ENCODE measurements at places on chromosomes 1 and 21.

DNA sequence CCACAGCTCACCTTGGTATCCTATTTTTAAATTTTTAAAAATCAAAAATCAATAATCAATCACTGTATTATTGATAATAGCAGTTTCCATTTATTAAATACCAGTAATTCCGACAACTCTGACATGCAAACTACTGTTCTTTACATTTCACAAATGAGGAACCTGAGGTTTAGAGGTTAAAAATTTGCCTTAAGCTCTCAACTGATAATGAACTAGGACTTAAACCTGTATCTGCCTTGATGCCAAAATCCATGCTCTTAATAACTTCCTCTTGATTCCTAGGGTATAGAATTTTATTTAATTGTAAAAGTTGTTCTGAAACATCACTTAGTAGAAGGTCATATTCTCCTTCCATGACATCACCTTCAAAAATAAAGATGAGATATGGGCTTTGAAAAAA lies 5.6 kb downstream of the ARHGAP29 start:
- no peak for DNase-seq

GRCh38 chr1:9350013-9350908 lies 57.6 kb downstream of the SPSB1 start:
- DNase-seq, result no peak

DNA sequence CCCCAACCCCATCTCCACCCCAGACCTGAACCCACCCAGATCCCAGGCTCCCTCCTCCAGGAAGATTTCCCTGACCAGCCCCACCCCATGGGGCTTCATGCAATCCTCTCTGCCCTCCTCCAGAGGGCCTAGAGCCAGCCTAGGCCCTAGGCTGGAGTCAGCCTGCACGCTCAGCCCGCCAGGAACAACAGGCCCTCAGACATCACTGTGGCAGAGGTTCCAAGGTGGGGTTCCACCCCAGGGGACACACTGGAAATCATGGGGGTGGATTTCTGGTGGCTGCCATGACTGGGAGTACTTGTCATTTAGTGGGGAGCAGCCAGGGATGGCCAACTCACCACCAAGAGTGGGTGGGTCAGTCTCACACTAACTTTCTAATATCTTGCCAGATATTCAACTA lies 122.0 kb downstream of the GLIS1 start:
- no peak for DNase-seq

GRCh38 chr1:30693822-30694221 lies 29.6 kb downstream of the MATN1 start:
- DNase-seq, result no peak

DNA sequence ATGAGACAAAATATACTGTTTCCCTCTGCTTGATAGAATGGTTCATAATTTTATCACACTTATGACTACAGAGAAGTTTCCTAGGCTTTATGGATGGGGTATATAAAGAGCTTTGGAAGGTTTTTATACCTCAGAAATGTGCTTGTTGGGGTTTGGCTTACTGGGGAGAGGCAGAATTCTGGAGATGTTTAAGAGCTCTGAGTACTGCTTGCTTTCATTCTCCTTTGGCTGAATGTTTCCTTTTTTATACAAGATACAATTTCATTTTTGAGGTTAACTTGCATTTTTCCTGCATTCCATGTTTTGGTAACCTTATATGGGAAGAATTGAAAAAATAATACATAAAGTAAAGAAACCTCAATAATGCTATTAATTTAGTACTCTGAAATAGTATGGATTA lies 157.7 kb upstream of the COL11A1 start:
- no peak for DNase-seq

GRCh38 chr1:168881656-168882260 lies 152.8 kb upstream of the DPT start:
- no peak for DNase-seq
